ENCODE measurements at places on chromosomes 16 and 17. TPM values are rescaled to one million over a fixed set of nuclear protein-coding genes. Genes with fewer than 3 reads are reported as not detected.

The CENPX gene
- 49.9 TPM for total RNA-seq

The CRHR1 gene
- not detected for total RNA-seq

The UBALD2 gene
- 447 TPM for total RNA-seq

The PDE6G gene
- 71.9 TPM for total RNA-seq

The MMP2 gene
- not detected for total RNA-seq

The CACNG1 gene
- total RNA-seq, result not detected

The SYNRG gene
- total RNA-seq, result 121 TPM

The ZNF668 gene
- 11.2 TPM for total RNA-seq

The ABCA6 gene
- total RNA-seq, result 0.34 TPM

The CRAMP1 gene
- total RNA-seq, result 27.4 TPM

The TBC1D3 gene
- not detected for total RNA-seq

The SLC38A7 gene
- total RNA-seq, result 13.5 TPM

The LRRC46 gene
- 0.53 TPM for total RNA-seq

The SPATA32 gene
- 0.18 TPM for total RNA-seq

The NT5M gene
- total RNA-seq, result 11.0 TPM

The CDC42EP4 gene
- total RNA-seq, result 3.0 TPM

The KIF2B gene
- not detected for total RNA-seq

The TMEM114 gene
- total RNA-seq, result not detected

The PPP1R27 gene
- not detected for total RNA-seq

The HEATR9 gene
- total RNA-seq, result 0.22 TPM

The TNP2 gene
- not detected for total RNA-seq

The ZNF385C gene
- total RNA-seq, result not detected

The CCDC200 gene
- total RNA-seq, result not detected

The CRYM gene
- total RNA-seq, result not detected

The SOCS1 gene
- 167 TPM for total RNA-seq
